ENCODE measurements at places on chromosomes 5 and 9.

- H3K4me1 ChIP-seq, result no peaks in the 10 kb centered on the region
- no peak overlapping the region for H3K27ac ChIP-seq
- no peaks in the 10 kb centered on the region for H3K27me3 ChIP-seq
- H3K4me3 ChIP-seq, result no peak overlapping the region
- no peak for DNase-seq
Measured at GRCh38 chr9:104895572-104895971, 32.4 kb downstream of the ABCA1 start.

DNA sequence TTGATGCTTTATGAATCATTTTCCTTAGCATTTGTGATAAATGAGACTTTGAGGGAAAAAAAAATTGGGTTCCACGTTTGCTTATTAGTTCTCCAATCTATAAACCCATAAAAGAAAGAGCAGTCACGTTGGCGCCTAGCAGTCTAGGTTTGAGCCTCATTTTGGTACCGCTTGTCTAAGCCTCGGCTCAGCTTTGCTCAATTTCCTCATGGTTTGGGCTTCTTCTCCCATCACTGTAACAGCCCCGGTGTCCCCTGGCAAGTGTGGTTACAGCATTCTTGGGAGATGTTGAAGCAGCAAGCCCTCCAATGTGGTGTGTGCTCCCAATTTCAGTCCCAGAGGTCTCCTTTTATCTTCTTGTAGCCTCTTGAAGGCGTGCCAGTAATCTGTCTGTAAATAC, 578.4 kb downstream of the CDK5RAP2 start:
- no peak for DNase-seq
- H3K4me1 ChIP-seq, result no peaks in the 10 kb centered on the region
- no peak overlapping the region for H3K4me3 ChIP-seq
- no peaks in the 10 kb centered on the region for H3K27me3 ChIP-seq
- H3K27ac ChIP-seq, result no peak overlapping the region

- no peaks in the 10 kb centered on the region for H3K36me3 ChIP-seq
- no peaks in the 10 kb centered on the region for H3K4me1 ChIP-seq
- no peaks in the 10 kb centered on the region for H3K27me3 ChIP-seq
- no peak overlapping the region for H3K4me3 ChIP-seq
Measured at GRCh38 chr5:58348996-58349728, 110.7 kb downstream of the PLK2 start.

- no peaks in the 10 kb centered on the region for H3K36me3 ChIP-seq
- no peak overlapping the region for H3K27ac ChIP-seq
- no peak overlapping the region for H3K4me3 ChIP-seq
- H3K27me3 ChIP-seq, result no peaks in the 10 kb centered on the region
Measured at GRCh38 chr9:72635197-72635596, 113.8 kb downstream of the TMC1 start.

DNA sequence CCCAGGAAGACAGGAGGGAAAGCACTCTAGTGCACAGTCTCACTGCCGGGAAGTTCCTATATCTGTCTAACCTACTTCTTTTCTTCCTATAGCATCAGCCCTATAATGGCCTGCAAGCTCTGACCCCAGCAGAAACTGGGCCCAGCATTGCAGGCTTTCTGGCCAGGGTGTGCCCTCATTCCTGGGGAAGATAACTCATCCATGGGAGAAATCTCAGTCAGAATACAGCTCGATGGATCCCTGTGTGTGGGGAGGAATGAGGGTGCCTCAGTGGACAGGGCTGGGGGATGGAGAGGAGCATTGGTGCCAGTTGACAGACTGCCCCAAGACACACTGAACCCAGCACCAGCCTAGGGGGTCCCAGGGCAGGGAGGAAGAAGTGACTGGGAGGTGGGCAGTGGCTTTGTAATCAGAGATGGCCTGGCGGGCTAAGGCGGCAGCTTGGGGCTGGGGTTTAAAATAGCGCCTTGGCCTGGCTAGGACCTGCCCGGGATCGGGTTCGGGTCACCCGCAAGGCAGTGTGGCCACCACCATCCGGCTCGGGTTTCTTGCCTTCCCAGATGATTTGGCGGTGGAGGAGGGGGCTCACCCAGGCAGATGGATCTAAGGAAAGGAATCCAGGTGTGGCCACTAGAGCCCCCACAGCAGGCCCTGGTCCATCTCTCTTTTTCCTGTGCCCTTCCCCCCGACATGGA, 7.6 kb upstream of the CXXC5 start:
- no peak for DNase-seq
- H3K4me1 ChIP-seq, result peaks cover 37% of the 10 kb centered on the region
- H3K27me3 ChIP-seq, result no peaks in the 10 kb centered on the region
- H3K4me3 ChIP-seq, result no peak overlapping the region
- no peak overlapping the region for H3K27ac ChIP-seq

DNA sequence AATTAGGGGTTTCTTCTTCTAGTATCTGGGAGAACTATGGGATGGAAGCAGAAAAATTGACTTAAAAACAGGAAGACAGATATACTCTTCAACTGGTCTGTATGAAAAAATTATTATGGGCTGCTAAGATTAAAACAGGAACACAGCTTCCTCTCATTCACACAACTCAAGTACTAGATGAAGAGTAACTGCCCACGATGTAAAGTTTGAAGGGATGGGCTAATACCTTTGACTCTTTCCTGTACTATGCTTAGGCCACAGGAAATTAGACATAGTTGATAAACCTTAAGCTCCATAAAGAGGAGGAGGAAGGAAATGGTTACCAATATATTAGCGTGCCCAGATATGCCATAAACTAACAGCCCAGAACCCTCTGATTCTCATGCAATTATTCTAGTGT, 88.6 kb downstream of the ANKRD31 start:
- no peaks in the 10 kb centered on the region for H3K27me3 ChIP-seq
- H3K36me3 ChIP-seq, result no peaks in the 10 kb centered on the region
- peaks cover 7% of the 10 kb centered on the region for H3K4me1 ChIP-seq
- H3K27ac ChIP-seq, result no peak overlapping the region
- H3K4me3 ChIP-seq, result no peak overlapping the region

- no peaks in the 10 kb centered on the region for H3K27me3 ChIP-seq
- DNase-seq, result no peak
Measured at GRCh38 chr9:69542942-69543704, 129.0 kb downstream of the APBA1 start.

DNA sequence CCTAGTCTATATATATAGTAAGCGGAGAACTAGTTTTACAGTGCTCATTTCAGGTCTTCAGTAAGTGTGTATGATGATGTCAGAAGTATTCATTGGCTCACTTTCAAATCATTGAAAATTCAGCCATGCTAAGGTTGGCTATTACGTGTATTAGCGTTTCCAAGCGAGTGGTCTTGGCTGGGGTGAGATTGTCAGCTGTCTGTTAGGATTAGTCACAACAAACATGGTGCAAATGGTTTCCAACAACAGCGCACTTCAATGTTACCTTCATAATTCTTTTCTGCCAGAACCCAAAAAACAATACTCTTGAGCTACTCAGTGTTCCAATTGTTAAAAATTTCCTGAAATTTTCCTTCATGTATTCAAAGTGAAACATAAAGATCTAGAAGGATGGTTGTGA, 283.0 kb downstream of the AOPEP start:
- H3K4me3 ChIP-seq, result no peak overlapping the region
- no peak overlapping the region for H3K27ac ChIP-seq
- peaks cover under 1% of the 10 kb centered on the region for H3K4me1 ChIP-seq
- no peak for DNase-seq

DNA sequence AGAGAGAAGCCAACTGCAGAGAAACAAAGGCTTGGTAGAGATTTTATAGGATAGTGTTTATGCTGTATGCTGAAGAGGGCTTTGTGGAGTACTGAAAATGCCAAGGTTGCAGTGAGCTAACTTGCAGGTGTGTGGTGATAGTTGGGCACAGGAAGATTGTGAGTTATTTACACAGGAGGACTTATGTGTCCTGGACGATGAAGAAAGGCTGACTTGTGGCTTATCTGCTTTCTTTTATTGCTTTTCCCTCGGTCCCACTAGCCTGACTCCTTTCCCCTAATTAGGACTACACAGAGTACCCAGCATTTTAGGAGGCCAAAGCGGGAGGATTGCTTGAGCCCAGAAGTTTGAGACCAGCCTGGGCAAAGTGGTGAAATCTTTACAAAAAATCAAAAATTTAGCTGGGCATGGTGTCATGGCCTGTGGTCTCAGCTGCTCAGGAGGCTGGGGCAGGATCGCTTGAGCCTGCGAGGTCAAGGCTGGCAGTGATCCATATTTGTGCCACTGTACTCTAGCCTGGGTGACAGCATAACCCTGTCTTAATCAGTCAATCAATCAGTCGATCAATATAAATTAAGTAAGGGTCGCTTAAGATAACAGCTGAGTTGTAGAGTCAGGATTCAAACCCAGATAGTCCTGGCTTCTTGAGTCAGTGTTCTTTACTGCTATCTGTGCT, 61.9 kb downstream of the UBE2R2 start:
- H3K36me3 ChIP-seq, result no peaks in the 10 kb centered on the region
- H3K4me1 ChIP-seq, result no peaks in the 10 kb centered on the region
- no peak overlapping the region for H3K4me3 ChIP-seq
- no peak overlapping the region for H3K27ac ChIP-seq
- no peak for DNase-seq

GRCh38 chr9:87614397-87614796, 111.5 kb upstream of the CTSL start:
- H3K4me1 ChIP-seq, result no peaks in the 10 kb centered on the region
- no peak overlapping the region for H3K27ac ChIP-seq
- no peaks in the 10 kb centered on the region for H3K36me3 ChIP-seq
- H3K27me3 ChIP-seq, result no peaks in the 10 kb centered on the region

DNA sequence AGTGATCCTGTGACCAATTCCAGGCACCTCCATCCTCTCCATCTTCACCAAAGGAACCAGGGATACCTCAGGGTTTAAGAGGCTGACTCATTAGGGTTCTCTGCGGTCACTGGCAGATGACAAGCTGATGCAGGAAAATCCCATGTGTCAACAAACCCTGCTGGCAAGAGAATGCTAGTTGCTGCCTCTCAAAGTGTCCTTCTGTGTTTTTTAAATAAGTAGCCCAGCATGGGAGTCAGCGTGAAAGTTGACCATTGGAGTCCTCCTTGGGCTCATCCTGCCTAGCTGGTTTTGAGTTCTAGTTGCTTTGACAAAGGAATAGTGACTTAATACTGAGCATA, 200.2 kb downstream of the SLIT3 start:
- H3K36me3 ChIP-seq, result no peaks in the 10 kb centered on the region
- no peaks in the 10 kb centered on the region for H3K27me3 ChIP-seq
- no peaks in the 10 kb centered on the region for H3K4me1 ChIP-seq
- no peak for DNase-seq
- no peak overlapping the region for H3K27ac ChIP-seq

GRCh38 chr5:170161069-170161468, 55.4 kb downstream of the FOXI1 start:
- DNase-seq, result no peak
- no peaks in the 10 kb centered on the region for H3K4me1 ChIP-seq
- peaks cover 2% of the 10 kb centered on the region for H3K27me3 ChIP-seq
- H3K27ac ChIP-seq, result no peak overlapping the region
- H3K4me3 ChIP-seq, result no peak overlapping the region
- no peaks in the 10 kb centered on the region for H3K36me3 ChIP-seq

DNA sequence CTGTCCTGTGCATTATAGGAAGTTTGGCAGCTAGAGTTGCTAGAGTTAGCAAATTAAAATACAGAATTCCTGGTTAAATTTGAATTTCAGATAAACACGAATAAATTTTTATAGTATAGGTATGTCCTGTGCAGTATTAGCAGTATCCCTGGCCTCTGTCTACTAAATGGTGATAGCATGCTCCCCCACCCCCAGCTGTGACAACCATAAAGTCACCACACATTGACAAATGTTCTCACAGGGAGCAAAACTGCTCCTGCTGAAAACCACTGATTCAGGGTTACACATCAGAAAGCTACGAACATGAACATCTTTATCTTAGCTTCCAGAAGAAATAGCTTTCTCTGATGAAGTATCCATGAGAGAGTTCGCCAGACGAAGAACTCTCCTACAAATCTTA, 91.8 kb upstream of the CCDC112 start:
- H3K4me1 ChIP-seq, result no peaks in the 10 kb centered on the region
- no peaks in the 10 kb centered on the region for H3K36me3 ChIP-seq
- H3K4me3 ChIP-seq, result no peak overlapping the region
- H3K27ac ChIP-seq, result no peak overlapping the region

DNA sequence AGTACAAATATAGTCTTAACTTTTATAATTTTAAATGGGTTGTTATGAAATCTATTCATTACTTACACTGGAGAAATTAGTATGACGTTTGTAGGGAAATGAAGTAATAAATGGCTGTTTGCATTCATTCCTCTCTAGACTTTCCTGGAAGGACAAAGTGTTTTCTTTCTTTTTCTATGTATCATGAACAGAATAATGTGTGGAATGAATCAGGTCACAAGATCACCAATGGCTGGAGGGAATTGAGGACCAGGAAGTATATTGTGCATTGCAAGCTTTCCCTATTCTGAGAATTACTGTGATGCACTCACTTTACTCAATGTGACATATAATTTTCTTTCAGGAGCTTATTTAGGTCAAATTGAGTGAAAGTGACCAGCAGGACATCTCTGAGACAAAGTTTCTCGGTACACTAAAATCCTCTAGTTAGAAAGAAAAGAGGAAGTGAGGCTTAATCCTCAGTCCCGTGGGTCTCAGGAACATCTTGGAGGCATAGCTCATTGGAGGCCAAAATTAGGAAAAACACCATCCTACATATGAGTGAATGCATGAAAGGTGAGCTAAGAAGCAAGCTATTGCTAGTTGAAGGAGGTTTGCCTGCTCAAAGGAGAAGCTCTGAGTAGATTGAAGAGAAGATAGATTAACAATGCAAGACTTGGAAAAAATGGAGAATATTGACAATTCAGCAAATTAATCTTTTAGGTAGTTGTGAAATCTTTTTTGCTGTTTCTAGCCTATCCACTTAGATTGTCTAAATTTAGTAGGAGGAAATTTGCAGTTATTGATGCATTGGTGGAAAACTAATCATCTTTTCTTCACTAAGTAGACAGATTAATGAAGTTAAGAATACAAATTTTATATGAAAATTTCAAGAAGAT, 28.0 kb downstream of the ERAP2 start:
- no peak overlapping the region for H3K27ac ChIP-seq
- no peak for DNase-seq
- no peak overlapping the region for H3K4me3 ChIP-seq
- no peaks in the 10 kb centered on the region for H3K27me3 ChIP-seq
- peaks cover 90% of the 10 kb centered on the region for H3K36me3 ChIP-seq

DNA sequence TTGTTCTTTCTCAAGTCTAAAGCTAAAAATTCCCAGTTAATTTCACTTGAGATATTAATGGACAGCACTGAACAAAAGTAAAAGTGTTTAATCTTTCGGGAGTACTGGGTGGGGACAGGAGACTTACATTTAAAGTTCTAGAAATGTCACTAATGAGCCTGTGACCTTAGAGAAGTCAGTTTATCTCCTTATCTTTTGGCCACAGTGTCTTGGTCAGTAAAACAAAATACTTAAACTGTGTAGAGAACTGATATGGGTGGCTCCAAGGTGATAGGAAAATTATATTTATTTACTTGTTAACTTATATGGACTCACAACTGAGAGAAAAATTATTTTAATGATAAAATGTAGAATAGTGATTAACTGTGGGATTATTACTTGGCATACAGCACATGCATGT, 8.9 kb downstream of the IPO11 start:
- H3K27me3 ChIP-seq, result no peaks in the 10 kb centered on the region
- DNase-seq, result no peak
- no peaks in the 10 kb centered on the region for H3K4me1 ChIP-seq
- peaks cover 3% of the 10 kb centered on the region for H3K36me3 ChIP-seq
